ENCODE measurements at places on chromosomes 11 and 22.

GRCh38 chr11:82775736-82776346 is 42.2 kb upstream of the FAM181B start:
- peak; percentile 24 for DNase-seq

DNA sequence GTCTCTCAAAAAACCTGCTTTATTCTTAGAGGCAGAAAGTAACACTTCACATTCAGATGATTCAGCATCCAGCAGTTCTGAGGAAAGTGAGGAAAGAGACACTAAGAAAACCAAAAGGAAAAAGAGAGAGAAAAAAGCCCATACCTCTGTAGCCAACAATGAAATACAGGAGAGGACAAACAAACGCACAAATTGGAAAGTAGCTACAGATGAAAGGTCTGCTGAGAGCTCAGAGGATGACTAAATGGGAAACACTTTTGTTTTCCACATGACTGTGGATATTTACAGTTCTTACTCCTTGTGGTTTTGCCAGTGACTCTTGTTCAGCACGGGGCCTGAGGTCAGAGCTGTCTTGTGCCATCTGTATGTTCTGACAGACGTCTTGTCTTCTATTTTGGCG is 3.8 kb downstream of the TIMM8B start:
- DNase-seq, result no peak

DNA sequence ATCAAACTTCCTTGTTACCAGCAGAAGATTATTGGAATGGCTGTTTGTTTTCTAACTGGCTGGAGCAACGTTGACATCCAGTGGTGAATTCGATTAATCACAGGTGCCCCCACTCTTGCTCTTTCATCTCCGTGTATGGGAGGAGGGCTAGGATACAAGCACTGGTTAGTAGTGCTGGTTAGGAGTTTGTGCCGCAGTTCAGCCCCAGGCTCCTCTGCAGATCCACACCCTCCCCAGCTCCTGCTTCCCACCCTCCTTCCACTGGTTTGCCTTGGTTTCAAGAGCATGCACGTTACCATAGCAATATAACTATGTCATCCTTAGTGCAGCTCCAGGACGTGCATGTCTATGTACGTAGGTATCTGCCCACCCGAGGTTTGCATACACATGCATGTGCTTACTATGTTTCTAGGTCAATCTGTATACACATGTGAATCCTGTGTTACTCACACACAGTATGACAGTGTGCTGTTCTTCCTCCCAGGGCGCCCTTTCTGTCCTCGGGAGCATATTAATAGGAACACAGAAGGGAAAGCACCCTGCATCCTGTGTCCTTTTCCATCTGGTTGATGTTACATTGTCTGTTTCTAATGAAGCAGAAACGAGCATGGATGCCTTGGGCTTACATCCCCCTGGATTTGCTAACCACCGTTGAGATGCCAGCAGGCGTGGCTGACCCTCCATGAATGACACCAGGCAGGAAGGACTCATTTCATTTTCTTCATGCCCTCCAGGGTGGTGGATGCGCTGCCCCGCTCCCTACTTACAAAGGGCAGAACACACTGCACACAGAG is 539.3 kb downstream of the OPCML start:
- no peak for DNase-seq

- no peak for DNase-seq
Observed at GRCh38 chr22:38449776-38450175, 5.2 kb downstream of the KCNJ4 start.
